ENCODE measurements at places on chromosomes 1 and 21. TPM values are rescaled to one million over a fixed set of nuclear protein-coding genes. Genes with fewer than 3 reads are reported as not detected.
A peak's percentile ranks its signal among the peaks of the same experiment; 100 is the strongest.

GRCh38 chr1:227120826-227121225 is 180.7 kb downstream of the COQ8A start:
- DNase-seq = no peak

STIL gene
- total RNA-seq = 0.79 TPM

DNA sequence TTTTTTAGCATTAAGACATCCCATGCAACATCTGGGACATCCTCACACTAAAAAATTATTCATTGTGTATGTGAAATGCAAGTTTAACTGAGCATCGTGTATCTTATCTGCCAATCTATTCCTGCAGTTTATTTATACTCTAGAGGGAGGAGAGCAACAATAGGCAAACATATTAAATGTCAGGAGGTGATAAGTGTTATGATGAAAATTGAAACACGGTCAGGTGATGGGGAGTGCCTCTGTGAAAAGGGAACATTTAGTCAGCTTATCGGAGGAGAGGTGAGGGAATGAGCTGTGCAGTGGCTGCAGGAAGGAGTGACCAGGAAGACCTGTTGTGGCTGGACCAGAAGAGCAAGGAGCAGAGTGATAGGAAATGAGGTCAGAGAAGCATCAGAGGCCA is 775 bp upstream of the EFCAB14 start:
- peak; percentile 78 for DNase-seq

- no peak for DNase-seq
Observed at GRCh38 chr1:179128520-179128919, 46.6 kb downstream of the TOR3A start.

GRCh38 chr1:91846007-91846638 is 39.8 kb downstream of the TGFBR3 start:
- DNase-seq = no peak

DNA sequence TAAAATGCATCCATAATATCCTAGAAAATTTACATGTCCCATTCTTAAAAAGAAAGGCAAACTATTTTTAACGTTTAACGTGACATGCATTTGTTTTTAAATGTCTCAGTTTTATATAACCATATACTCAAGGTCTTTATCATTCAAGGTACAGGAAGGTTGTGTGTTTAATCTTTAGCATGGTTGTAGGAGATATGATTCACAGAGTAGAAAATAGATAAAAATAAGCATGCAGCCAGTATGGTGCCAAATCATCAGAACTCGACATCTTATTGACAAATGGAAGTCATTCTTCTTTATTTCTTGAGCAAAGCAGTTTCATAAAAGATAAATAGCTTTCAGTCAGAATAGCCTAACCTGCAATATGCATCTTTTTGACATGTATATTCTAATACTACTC is 51.0 kb downstream of the SAMSN1 start:
- DNase-seq = no peak

GRCh38 chr1:101316799-101317198 is 80.0 kb downstream of the S1PR1 start:
- DNase-seq = no peak

GRCh38 chr1:42930178-42931107 is 28.2 kb downstream of the SLC2A1 start:
- DNase-seq = no peak

GRCh38 chr21:38531591-38531990 is 33.3 kb upstream of the ERG start:
- DNase-seq = no peak

SMIM1 gene
- 1.2 TPM for total RNA-seq

KRTAP20-3 gene
- total RNA-seq = not detected

DNA sequence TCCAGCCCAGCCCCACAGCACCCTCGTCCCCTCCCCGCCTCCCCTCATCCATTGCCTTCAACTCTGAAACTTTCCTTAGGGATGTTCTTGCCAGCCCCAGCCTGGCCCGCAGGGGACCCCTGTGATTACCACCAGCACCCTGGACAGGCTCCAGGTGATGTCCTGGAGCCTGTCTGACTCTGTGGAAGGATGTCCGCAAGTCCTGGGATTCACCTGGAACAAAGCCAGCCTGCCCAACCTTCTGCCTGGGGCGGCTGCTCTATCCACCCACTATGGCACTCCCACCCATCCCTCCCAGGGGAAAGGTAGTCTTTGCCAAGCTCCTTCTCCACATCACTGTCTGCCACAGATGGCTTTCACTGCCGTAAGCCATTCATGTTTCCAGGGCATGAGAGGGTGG is 24.4 kb upstream of the PTPRF start:
- no peak for DNase-seq

GRCh38 chr1:155893389-155894142 is 17.6 kb downstream of the RIT1 start:
- peak; percentile 91 for DNase-seq

DNA sequence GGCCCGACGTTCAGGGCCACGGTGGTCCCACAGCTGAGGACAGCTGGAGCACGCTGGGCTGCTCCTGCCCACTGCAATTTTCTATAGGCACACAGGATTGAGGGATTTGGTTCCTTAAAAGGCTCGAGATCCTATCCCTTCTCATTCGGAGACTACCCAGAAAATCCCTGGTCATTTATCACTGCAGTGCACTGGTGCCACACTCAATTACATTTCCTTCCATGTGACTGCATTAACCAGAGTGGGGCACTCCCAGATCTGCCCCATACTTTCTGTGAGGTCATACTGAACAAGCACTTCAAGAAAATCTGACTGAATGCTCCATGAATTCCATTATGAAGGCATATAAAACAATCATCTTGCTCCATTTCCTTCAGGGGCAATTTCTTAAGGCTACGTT is 49.8 kb upstream of the KCNE1 start:
- no peak for DNase-seq

DNA sequence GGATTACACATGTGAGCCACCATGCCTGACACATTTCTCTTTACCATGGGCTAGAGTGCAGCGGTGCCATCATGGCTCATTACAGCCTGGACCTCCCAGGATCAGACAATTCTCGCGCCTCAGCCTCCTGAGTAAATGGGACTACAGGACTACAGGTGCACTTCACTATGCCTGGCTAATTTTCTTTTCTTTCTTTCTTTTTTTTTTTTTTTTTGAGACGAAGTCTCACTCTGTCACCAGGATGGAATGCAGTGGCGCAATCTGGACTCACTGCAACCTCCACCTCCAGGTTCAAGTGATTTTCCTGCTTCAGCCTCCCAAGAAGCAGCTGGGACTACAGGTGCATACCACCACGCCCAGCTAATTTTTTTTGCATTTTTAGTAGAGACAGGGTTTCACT is 14.8 kb upstream of the KIF1B start:
- DNase-seq = peak; percentile 70

CLEC20A gene
- total RNA-seq = not detected

DNA sequence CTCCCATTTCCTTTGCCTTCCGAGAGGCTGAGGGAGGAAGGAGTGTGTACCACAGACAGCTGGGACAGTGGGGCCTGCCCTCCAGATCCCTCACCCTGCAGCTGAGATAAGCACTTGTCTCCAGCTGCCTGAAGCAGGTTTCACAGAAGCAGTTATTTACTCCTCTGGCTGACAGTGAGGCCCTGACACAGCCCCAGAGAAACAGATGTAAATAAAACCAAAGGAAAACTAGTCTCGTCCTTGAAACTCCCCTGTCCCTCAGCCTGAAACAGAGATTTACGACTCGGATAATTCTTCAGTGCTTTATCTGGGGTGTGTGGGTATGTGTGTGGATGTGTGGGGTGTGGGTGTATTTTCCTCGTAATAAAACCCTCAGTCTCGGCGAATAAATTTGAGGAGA is 181.1 kb downstream of the IGSF21 start:
- no peak for DNase-seq

- no peak for DNase-seq
Observed at GRCh38 chr1:179104611-179105250, 22.9 kb downstream of the TOR3A start.

- peak; percentile 99 for DNase-seq
Observed at GRCh38 chr1:186188004-186188539, 187.0 kb downstream of the TPR start.

LRRC53 gene
- total RNA-seq = not detected

DNA sequence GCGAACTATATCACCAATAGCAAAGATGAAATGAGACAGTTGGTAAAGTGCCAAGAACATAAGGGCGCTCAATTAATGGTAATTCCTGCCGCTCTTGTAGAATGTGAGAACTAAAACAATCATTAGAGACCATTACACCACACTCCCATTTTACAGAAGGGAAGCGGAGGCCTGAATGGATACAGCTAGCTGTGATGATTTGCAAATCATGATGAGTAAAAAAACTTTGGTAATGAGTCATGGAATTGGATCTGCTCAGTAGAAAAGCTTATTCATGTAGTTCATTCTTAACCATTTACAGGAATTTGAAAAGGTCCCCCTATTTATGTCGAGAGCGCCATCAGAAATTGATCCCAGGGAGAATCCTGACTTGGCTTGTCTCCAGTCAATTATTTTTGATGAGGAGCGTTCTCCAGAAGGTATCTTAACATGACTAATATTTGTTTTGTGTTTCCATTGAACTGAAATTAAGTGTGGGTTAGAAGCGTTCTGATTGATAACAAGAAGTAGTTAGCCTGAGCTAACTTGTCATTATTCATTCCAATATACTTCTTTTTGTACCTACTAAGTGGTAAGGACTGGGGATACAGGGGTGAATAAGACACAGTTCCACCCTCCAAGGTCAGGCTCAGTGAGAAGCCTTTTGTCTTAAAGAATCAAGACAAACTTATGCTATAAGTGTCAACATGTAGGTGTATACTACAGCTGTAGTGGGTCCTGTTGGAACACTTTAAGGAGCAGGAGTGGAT is 812 bp downstream of the TTC4 start:
- peak; percentile 88 for DNase-seq

UQCRHL gene
- 1.8 TPM for total RNA-seq

DNA sequence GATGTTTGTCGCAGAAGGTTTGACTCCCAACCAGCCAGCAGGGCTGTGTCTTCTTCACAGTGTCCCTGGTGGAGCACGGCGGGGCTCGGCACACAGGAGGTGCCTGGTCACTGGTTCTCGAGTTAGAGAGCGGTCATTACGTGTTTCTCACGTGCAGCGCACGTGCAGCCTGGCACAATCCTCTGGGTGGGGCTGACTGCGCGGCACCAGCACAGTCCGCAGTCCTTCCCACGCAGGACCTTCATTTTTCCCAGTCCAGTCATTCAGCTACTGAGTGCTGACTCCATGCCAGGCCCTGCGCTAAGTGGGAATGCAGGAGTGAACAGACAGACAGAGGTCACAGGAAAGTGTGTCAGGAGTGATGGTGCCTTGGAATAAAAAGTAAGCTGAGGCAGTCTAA is 46.2 kb upstream of the GPR153 start:
- DNase-seq = no peak

GRCh38 chr1:66729523-66729922 is 22.7 kb upstream of the DYNLT5 start:
- no peak for DNase-seq

DNA sequence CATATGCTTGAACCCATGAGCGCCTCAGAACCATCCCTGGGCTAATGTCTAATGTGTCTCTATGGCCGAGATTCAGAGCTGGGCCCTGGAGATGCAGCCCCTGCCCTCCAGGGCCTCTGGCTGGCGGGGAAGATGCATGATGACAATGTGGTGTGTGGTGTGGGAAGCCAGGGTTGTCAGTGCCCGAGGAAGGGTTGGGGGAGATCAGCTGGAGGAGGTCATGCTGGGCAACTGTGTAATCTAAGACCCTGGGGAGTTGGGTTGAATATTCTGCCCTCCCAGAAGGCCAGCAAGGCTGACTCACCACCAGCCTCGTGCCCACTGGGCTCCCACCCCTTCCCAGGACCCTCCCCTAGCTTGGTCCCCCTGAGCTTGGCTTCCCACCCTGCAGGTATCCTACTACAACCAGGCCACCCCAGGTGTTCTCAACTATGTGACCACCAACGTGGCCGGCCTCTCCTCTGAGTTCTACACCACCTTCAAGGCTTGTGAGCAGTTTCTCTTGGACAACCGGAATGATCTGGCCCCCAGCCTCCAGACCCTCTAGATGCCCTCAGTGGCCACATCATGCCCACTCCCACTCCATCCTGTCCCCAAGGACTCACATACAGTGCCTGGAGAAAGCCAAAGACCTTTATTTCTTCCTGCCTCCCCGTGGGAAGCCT is 14.6 kb downstream of the FAM151A start:
- DNase-seq = no peak

DNA sequence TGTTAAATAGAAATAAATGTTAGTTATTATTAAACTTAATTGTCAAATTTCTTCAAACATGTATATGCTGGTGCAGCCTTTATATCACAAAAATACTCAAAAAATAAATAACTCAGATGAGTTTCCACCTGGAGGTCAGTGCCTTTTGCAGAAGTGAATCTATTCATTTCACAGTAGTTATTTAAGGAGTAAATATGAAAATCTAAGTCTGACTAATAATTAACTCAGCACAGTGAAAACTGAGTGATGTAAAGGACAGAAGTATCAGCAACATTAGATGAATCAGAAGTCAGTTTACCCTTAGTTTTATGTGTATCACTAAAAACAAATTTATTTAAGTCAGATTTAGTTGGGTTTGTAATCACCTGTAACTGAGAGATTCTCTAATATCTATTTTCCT is 2135.4 kb downstream of the MRPL39 start:
- no peak for DNase-seq

DNA sequence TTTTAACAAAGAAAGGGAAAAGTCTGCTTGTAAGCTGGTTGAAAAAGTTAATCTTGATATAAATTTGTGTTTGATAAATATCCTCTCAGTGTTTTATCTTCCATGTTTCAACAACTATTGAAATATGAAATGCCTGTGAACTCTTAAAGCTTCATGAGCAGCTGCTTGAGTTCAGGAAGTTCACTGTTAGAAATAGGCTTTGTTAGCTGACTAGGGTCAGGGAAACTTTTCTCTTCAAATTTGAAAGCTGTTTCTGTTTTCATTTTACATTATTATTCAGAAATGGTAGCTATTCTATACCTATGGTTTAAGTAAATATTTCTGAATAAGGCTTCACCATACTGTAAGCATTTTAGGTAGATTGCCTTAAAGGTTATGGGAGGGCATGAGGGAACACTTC is 191.7 kb downstream of the HS2ST1 start:
- no peak for DNase-seq

DNA sequence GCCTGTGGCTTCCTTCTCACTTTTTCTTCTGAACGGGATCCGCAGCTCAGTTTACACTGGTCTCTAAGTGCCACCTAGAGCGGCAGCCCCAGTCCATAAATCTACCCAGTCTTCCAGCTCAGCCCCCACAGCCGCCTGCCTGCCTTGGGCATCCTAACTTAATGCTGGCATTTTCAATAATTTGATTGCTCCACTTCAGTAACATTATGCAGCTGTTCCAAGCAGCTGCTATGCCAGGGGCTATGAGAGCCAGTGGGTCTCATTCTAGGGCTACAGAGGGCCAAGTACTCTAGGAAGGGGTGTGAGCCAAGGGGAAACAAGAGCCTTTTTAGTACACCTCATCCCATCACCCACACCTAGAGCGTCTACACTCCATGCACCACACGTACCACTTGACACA is 48.4 kb upstream of the COA6 start:
- no peak for DNase-seq

SAMSN1 gene
- total RNA-seq = not detected

GPR37L1 gene
- total RNA-seq = under 0.01 TPM

- peak; percentile 74 for DNase-seq
Observed at GRCh38 chr1:8816264-8816663, 1.2 kb downstream of the RERE start.

CYP4A11 gene
- total RNA-seq = not detected

- DNase-seq = peak; percentile 22
Observed at GRCh38 chr1:185152187-185152767, 4.5 kb downstream of the TRMT1L start.

- no peak for DNase-seq
Observed at GRCh38 chr21:25788677-25789076, 53.9 kb downstream of the GABPA start.

GRCh38 chr1:199684686-199685273 is 342.7 kb upstream of the NR5A2 start:
- DNase-seq = peak; percentile 72
